Putamen (tissue), 1 donor: ENCODE measurements at places on chromosomes 6 and 20.
A peak's percentile ranks its signal among the peaks of the same experiment; 100 is the strongest.

DNA sequence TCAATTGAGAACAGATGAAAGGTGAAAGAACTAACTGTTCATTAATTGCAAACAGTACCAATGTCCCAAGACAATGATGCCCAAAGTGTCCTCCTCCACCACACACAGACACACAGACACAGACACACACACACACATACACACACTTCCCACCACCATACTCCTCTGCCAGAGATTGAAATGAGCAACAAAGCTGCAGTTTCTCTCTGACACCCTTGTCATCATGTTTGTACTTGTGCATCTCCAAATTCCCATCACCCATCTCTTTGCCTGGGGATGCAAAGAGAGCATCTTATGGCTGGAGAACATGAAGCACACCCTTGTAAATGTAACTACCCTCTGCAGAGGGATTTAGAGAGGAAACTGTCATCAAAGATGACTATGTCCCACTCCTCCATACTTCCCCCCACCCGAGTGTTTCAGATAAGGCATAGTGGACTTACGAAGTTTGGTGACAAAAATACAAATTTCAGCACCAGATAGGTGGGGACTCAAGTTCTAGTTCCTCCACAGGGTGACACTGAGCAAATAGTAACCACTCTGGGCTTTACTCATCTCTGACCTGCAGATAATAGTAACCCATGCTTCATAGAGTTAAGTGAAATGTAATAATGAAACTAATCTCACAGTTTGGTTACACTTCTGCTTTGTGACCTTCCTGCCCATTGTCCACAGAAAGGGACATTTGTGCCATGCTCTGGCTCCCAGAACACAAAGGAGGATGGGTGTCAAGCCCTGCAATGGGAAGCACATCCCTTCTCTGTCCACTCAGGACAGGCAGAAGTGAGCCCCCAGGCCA is 8.7 kb downstream of the MAFB start:
- DNase-seq, result no peak

DNA sequence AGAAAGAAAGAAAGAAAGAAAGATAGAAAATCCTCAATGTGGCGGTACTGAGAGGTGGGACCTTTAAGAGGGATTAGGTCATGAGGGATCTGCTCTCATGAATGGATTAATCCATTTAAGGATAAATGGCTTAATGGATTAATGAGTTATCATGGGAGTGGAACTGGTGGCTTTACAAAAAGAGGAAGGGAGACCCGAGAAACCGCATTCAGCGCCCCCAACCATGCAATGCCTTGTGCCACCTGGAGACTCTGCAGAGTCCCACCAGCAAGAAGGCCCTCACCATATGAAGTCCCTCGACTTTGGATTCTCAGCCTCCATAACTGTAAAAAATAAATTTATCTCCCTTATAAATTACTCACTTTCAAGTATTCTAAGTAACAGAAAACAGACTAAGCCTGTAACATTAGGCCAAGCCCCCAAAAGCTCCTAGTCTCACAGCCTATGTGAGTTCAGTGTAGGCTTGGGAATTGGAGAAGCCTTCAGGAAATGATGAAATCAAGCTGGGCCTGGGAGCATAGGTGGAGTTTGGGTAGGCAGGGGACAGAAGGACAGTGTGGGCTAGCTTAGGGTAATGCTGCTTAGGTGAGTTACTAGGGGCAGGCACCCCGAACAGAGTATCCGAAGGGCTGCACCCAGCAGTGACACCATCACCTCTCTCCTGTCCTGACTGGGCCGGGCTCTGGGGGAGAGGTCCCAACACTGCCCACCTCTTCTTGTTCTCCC is 36.2 kb upstream of the RNF24 start:
- no peak for DNase-seq

GRCh38 chr6:8279041-8279805 is 156.1 kb downstream of the SLC35B3 start:
- DNase-seq, result no peak

DNA sequence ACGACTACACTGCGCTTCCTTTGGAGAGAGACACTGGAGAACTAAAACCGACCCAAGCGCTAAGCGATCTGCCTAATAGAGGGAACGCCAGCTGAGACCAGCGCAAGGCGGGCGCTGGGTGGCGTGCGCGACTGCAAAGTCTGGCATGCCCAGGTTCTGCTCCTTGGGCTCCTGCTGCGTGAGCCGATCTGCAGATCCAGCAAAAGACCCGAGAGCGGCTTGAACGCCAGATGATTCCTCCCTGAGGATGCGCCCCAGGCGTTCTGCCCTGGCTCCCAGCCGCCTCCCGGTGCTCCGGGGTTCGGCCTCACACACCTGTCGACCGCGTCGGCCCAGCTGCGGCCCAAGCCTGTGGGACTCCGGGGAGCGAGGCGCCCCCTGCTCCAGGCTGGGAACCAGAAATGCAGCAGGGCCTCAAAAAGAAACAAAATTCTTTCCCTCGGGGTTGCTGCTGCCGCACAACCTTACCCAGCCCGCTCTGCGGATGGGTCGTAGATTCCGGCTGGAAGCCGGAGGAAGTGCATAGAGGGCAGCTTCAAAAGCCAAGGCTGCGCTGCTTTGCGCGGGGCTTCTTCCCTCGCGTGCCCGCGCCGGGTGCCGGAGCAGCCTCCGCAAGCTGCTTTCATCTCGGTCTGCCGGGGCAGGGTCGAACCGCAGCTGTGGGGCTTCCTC is 17.9 kb upstream of the PRDM13 start:
- DNase-seq, result peak; percentile 23

DNA sequence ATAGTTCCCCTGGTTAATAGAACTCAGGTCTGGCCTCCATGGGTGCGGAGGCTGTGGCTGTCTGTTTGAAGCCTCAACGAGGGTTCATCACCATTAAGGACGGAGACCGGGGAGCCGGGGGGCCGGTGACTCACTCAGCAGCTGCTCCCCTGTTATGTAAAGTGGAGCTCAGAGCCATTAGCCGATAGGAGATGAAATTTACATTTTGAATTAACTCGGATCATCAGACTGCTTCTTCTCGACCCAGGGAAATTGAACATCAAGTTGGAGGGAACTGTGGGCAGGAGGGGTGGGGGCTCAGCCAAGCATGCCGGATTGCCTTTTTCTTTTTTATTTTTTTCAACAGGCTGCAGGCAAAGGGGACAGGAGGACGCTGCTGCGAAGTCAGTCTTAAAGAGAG is 12.3 kb downstream of the PCK1 start:
- DNase-seq, result no peak

DNA sequence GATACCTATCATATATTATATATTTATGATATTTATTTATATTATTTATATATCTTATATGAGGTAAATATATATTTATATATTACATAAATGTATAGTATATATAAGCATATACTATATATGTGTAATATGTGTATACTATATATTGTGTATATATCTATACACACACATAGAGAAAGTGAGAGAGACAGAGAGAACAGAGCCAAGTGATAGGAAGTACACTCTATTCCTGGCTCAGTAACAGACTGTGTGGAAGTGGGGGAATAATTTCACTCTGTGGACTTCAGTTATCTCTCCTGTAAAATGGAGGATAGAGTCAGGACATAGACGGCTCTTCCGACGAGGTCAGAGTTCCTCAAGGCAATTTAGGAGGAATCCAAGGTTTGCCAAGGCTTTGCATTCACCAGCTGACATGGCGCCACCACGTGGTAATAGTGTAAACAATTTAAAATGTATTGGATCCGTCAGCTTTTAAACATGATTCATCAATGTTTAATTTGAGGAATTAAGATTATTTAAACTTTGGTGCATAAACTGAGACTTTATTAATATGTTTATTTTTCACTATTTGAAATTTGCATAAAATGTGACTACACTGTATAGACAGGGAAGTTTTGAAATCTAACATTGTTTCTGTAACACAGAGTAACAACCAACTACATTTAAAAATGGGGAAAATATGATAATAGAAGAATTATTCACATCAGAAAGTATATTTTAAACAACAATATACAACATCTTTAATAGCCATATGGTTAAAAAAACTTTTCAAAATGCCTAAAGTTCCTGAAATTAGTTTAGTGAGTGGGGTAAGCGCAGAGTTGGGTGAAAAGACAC is 75.4 kb upstream of the TMEM244 start:
- peak; percentile 54 for DNase-seq

- DNase-seq, result no peak
Measured at GRCh38 chr6:6236730-6237469, 83.6 kb downstream of the F13A1 start.

- no peak for DNase-seq
Measured at GRCh38 chr6:67219346-67219745, 1415.7 kb upstream of the ADGRB3 start.

DNA sequence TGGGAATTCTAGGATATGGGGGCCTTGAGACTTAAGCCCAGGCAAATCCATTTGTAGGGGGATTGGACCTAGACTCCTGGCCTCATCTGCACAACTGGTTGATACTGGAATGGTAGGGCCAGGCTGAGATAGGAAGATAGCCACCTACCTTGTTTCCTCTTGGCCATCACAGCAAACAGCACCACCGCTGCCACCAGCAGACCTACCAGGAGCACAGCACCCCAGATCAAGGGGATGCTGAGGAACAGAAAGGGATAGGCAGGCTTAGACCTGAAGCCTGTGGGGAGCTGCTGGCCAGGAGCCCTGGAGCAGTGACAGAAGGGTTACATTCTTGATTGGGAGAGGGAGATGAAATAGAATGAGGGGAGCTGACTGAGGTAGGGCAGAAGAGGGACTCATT is 3.5 kb downstream of the TREML1 start:
- no peak for DNase-seq

DNA sequence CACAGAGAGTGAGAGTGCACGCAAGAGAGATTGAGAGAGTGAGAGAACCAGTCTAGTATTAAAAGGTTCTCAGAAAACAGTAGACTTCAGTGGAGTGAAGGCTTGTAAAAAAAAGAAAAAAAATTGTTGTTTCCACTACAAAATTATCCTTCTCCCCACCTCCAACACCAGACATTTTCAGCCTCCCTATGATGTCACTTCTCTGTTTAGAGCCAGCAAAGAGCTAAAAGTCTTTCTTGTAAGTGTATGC is 77.8 kb downstream of the BACH2 start:
- peak; percentile 42 for DNase-seq

DNA sequence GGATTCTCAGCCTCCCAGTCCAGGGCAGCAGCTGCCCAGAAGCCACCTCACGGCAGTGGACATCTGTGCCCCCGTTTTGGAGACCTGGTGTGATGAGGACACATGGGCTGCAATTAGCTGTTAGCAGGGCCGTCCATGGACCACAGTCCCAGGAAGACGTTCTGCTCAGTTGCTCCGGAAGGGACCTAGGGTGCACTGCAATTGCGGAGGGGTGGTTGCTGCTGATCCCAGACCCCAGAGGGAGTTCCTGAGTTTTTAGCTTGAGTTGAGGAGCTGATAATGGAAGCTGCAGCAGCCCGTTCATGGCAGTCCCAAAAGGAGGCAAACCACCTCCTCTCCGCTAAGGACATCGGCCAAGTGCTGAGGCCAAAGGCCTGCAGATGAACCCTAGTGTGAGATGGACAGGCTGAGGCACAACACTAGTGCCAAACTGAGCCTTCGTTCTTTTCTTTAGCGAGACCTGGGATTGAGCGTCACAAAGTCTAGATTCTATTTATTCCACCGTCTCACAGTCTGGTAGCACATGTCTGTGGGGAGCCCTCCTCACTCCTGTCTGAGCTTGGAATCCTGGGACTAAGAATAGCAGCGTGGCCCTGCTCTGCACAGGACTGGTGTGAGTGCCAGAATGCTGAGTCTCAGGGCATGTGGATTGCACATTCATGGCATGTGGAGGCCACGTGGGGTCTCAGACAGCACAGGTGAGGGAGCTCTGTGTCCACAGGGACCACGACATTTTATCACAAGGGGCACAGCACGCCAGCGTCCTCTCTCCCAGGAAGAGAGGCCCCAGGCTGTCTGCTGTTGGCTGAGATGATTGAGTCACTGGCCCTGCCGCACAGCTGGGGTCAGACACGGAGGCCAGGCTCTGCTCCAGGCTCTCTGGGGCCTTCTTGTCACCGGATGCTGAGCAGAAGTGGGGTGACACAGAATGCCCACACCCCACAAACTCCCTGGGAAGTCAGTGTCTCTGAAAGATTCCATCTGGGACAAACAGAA is 113.4 kb downstream of the PSMB1 start:
- DNase-seq, result no peak

DNA sequence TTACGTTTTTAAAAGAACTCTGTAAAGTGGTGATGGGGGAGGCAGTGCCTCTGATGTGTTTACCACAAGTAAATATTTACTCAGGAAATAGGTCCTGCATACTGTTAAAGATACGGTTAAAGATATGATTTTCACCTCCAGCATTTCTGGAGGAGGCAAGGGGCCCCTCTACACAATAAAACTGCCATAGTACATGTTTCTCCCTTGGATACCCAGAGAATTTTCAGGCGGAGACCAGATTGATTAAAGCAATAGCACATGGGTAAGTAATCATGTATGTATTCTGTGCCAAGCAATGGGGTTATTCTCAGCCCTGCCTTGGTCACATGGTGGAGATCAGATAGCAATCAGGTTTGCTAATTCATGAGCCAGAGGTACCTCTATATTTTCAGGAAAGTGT is 9.6 kb downstream of the RIPOR2 start:
- DNase-seq, result no peak

- no peak for DNase-seq
Measured at GRCh38 chr20:37914672-37915433, 11.9 kb downstream of the VSTM2L start.

DNA sequence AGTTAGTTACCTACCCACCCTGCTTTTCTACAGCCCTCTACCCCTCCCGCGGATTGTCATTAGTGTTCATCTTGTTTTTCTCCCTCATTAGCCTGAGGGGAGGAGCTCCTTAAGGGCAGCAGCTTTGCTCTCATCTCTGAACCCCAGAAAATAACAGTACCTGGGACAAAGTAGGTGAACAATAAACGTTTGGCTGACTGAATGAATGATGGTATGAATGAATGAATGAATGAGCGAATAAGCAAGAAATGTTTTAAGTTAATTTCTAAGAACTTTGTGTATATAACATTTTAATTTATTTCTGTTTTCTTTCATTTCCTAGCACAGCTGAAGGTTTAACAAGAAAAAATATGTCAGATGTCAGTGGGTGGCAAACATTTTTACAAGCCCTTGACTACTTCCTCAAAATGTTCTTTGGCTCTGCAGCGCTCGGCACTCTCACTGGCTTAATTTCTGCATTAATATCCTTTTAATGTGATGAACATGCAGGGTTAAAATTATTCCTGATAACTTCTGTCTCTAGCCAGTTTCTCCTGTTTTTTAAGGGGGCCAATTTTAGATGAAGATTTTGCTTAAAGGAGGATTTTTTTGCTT is 50.1 kb downstream of the SLC9A8 start:
- no peak for DNase-seq

GRCh38 chr6:162493917-162494316 is 233.6 kb downstream of the PRKN start:
- no peak for DNase-seq

DNA sequence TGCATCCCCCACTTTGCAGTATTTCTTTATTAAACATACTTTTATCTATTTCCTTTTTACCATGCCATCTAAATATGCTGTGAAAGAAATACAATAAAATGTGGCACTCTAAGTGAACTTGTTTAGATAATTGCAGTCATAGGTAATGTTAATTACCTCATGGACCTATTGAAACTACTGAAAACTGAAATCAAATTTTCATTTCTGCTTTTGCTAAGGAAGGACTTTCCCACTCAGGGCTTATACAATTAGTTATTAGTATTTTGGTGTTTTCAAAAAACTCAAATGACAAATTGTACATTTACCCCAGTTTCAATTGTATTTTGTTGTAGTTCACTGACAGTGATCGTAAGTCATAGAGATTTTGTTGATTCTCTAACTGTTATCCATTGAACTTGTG is 88.4 kb downstream of the ID4 start:
- DNase-seq, result no peak
